RWPE1 (cell line): ENCODE measurements at places on chromosomes 5 and 9.

DNA sequence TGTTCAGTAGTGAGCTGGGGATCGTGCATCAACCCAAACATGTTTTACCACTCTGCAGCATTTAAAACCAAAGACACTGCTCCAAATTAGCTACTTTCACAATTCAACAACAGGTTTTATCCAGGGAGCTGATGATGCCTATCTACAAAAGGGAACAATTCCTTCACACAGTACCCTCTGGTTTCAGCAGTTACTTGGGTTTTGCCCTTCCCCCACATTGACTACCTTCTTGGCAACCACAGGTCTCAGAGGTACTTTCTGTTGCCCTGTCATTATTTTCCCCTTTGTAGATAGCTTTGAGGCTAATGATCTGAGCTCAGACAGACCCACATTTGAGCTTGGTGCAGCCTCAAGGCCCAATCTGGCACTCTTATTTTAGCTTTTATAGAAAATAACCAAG, 96.1 kb downstream of the WDR41 start:
- DNase-seq: no peak

DNA sequence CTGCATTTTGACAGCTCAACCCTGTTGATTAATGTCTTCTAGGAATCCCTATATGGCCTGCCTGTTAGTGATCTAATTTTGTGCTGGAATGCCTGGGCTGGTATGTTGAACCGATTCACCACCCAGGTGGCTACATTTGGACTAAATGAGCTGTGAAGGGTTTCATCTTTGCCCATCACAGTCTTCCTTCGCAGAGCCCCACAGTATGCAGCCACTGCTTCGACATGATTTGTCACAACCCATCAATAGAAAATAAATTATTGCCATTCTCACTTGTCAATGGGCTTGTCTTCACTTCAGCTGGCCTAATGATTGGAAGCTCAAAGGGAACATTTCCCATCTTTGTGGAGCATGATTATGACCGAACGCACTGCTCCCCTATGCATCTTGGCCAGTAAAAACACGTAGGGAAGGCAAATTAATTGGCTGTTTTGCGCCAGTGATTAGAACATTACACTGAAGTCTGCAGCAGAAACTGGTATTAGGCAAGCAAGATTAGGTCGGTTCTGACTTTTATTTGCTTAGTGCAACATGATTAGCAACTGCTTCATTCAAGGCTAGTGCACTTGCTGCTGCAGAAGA, 408.5 kb downstream of the KIAA0825 start:
- DNase-seq: no peak

DNA sequence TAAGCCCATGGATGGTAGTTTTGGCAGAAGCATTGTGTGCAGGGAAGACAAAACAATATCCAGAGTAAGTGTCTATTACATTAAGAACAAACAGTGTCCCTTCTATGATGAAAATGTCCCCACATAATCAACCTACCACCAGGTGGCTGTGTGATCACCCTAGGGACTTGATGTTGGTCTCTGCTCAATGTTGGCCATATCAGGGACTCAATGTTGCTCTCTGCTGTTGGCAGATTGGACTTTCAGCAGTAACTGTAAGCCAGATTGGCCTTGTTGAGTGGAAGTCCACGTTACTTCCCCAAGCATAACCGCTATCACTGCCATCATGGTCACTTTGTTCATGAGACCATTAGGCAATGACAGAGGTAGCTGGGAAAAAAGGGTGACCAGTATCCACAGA, 52.8 kb upstream of the PRSS3 start:
- no peak for DNase-seq

- peak; percentile 78 for DNase-seq
Observed at GRCh38 chr5:93359296-93359959, 221.6 kb downstream of the NR2F1-AS1 start.

DNA sequence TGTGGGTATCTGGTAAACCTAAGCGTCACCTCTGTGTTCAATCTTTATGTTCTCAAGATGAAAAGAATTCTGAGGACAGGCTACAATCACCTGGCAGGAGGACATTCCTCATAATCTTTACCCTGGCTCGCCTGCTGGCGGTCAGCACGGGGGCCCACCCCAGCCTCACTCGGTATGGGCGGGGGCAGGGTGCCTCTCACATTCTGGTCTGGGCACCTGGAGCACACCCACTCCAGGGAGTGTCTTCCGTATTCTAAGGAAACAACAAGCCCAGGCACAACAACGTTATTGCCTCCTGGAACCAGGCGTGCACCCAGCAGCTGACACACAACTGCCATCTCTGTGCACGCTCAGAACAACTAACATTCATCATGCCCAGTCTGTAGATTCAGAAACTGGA, 179.8 kb downstream of the ROR2 start:
- peak; percentile 24 for DNase-seq

DNA sequence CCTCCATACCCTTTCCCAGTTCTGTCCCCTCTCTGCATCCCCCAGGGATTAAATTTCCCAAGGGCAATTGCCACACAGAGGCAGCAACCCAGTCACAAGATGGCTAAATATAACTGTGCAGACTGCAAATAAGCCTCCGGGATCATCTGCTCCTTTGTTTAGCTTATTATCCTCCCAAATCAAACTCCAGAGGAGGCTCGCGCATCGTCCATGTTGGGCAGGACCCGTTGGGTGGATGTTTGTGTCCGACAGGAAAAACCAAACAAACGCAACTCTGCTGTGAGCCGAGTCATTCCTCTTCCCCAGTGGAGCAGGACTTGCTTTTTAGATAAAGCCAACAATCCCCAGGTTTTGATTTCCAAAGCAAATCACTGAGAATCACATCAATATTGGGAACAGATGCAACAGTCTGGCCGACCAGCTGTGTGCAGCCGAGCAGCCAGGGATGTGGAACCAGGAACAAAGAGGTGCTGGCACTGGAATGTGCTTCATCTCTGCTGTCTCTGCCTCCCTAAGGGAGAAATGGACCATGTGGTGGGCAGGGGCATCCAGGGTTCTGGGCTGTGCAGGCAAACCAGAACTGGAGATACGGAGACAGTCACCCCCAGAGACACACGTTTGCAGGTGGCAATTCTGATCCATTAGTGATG, 89.8 kb downstream of the PTTG1 start:
- no peak for DNase-seq

- DNase-seq: no peak
Observed at GRCh38 chr5:173915310-173916014, 27.3 kb downstream of the CPEB4 start.

GRCh38 chr5:88964831-88965230, 81.8 kb upstream of the MEF2C start:
- DNase-seq: no peak

DNA sequence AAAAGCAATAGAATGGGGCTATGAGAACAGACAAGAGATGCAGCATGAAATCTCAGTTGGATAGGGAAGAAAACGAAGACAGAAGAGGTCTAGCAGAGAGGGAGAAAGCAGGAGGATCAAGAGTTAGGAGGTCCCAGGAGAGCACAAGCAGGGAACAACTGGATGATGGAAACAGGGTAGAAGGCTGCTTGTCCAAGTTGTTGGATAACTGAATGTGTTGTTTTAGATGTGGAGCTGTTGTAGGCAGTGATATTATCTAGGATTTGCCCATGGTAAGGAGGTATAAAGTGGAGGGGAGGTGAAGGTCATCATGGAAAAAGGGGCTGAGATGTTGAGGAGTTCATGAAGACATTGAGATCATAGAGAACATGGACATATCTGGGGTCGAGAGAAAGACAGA, 12.4 kb upstream of the RHOBTB3 start:
- no peak for DNase-seq

DNA sequence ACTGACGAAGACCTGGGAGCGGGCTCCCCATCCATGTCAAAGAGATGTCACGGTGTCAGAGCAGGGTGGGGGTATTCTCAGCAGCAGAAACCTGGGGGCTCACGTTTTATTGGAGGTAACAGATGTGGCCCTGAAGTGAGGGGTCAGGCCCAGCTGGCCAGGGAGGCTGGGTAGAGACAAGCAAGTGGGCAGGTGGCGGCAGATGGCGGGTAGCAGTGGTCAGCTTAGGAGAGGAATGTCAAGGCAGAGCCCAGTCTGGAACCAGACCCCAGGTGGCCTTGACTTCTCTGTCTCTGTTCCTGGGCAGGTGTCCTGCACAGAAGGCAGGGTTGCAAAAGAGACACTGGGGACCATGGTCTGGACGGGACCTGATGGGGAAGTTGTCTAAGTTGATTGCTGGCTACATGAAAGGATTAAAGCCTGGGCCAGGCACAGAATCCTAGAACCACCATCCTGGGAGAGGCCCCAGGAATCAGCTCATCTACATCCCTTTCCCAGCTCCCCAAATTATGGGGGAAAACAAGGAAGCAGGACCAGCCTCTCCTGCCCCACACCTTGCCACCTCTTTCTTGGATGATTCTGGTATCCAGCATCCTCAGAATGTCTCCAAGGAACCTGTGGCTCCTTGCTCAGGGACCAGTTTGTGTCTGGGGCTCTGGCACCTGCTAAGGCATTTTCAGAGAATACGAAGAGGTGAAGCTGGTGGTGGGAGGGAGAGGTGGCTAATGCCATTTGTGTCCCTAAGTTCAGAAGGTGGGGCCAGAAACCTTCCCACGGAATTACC, 72.5 kb downstream of the AMBP start:
- no peak for DNase-seq

GRCh38 chr5:10333154-10334006, 20.1 kb upstream of the MARCHF6 start:
- no peak for DNase-seq

GRCh38 chr5:139669662-139670368, 21.7 kb downstream of the CXXC5 start:
- no peak for DNase-seq

GRCh38 chr5:34996261-34996660, 51.5 kb downstream of the AGXT2 start:
- no peak for DNase-seq

DNA sequence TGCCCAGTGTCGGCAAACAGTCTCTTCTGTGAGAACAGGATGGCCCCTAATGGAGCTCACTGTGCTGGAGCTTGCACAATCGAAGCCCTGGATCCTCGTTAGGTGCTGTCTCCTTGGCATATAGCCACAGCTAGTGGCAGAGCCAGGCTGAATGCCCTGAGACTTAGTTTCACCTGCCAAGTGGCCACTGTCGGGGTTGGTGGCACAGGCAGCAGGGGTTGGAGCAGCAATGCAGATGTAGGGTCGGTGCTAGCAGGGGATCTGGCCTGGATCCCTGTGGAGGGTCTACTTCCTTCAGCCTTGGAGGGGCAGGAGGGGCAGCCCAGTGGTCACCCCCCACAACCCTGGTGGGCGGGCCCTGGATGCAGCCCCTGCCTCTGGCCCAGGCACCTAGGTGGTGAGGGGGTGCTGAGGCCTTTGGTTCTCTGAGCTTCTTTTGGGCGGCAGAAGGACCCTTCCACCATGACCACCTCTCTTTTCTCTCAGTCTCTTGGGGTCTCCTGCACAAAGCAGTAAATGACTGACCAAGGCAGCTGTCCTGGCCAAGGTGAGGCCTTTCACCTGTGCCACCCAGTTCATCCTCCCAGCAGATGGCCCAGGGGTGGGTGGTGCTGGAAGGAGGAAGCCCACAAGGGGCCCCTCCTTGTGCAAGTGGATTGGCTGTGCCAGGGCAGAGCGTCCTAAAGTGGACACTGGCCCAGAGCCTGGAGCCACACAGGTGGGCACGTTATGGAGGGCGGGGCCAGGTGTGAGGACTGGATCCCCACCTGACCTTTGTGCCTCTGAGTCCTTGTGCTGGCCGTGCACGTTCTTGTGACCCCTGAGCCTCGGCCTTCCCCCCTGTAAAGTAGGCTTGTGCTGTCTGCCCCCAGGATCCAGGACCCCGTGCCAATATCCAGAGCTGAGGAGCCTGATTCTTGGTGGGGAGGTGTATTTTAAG, 44.8 kb downstream of the PHF2 start:
- DNase-seq: no peak

DNA sequence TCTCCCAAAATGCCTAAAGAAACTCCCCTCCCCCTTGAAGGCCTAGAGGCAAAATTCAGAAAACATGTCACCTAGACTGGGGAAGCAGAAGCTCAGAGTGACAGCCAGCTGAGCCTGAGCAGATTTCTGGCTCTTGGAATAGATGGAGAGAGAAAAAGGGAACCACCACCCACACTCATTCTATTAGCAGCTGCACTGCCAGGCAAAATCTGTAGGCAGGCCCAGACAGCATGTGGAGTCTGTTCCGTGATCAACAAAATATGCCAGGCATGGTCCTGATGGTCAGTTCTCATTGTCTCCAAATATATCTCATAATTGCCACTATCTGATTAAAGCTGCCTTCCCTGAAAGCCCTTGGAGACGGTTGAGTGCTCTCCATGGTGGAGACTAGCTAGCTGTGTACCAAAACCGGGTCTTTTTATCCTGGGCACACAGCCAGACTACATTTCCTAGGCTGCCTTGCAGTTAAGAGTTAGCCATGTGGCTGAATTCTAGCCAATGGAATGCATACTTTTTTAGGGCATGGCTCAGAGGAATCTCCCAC, 131.7 kb upstream of the GPR151 start:
- DNase-seq: no peak

- DNase-seq: no peak
Observed at GRCh38 chr5:112718344-112718743, 19.3 kb upstream of the APC start.

- DNase-seq: no peak
Observed at GRCh38 chr9:2595973-2596372, 25.6 kb upstream of the VLDLR start.

GRCh38 chr5:543351-543750, 19.1 kb upstream of the SLC9A3 start:
- no peak for DNase-seq

GRCh38 chr9:80177949-80178480, 606.2 kb downstream of the TLE4 start:
- DNase-seq: no peak

DNA sequence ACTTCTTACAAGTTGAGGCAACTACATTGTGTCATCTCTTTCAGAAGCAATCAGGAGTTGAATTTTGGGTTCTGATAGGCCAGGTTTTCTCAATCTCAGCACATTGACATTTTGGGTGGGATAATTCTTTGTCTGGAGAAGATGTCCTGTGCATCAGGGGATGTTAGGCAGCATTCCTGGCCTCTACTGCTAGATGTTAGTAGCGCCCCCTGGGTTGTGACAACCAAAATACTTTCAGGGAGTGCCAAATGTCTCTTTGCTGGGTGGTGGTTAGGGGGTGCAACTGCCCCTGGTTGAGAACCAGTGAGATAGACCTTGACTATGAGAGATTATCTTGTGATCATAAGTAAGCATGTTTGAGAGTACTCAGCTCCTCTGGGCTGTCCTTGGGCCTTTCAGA, 164.3 kb upstream of the KLF9 start:
- no peak for DNase-seq

- DNase-seq: no peak
Observed at GRCh38 chr9:88064554-88064953, 73.7 kb downstream of the SPATA31C2 start.

GRCh38 chr9:137530331-137530730, 19.9 kb downstream of the PNPLA7 start:
- DNase-seq: no peak

- DNase-seq: peak; percentile 29
Observed at GRCh38 chr9:935348-935965, 41.0 kb upstream of the DMRT3 start.
